ENCODE measurements at places on chromosomes 11 and 22. TPM values are rescaled to one million over a fixed set of nuclear protein-coding genes. Genes with fewer than 3 reads are reported as not detected.

GRCh38 chr22:44025171-44026065 is 1.3 kb downstream of the PARVB start:
- no peak for DNase-seq

VPS26B gene
- total RNA-seq: 40.3 TPM

- DNase-seq: no peak
These were observed 481.8 kb downstream of the BRD1 start for GRCh38 chr22:49345896-49346295.

DNA sequence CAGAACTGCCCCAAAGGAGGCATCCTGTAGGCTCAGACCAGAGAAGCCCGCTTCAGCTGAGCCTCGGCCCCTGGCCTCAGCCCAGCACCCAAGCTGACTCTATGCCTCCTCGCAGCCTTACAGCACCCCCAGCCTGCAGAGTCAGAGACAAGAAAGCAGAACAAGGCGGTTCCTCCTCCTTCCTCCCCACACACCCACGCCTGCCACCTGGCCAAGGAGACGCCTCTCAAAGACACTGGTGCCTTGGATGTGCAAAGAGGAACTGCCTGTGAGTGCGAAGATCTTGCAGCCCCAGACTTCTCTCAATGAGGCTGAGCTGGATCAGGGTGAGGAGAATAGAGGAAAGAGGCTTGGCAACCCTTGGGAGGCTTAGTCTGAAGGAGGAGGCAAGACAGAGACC is 60.2 kb downstream of the PDE2A start:
- no peak for DNase-seq

- no peak for DNase-seq
These were observed 225.7 kb downstream of the CTTN start for GRCh38 chr11:70623906-70624597.

GRCh38 chr22:31983911-31984656 is 39.7 kb downstream of the YWHAH start:
- DNase-seq: no peak

OR2AG1 gene
- total RNA-seq: not detected

CRYAB gene
- total RNA-seq: 0.85 TPM

KRTAP5-8 gene
- total RNA-seq: not detected

SCGB2A2 gene
- not detected for total RNA-seq

- no peak for DNase-seq
These were observed 6.7 kb downstream of the SLC25A18 start for GRCh38 chr22:17569971-17570511.

RBFOX2 gene
- 85.0 TPM for total RNA-seq

DNA sequence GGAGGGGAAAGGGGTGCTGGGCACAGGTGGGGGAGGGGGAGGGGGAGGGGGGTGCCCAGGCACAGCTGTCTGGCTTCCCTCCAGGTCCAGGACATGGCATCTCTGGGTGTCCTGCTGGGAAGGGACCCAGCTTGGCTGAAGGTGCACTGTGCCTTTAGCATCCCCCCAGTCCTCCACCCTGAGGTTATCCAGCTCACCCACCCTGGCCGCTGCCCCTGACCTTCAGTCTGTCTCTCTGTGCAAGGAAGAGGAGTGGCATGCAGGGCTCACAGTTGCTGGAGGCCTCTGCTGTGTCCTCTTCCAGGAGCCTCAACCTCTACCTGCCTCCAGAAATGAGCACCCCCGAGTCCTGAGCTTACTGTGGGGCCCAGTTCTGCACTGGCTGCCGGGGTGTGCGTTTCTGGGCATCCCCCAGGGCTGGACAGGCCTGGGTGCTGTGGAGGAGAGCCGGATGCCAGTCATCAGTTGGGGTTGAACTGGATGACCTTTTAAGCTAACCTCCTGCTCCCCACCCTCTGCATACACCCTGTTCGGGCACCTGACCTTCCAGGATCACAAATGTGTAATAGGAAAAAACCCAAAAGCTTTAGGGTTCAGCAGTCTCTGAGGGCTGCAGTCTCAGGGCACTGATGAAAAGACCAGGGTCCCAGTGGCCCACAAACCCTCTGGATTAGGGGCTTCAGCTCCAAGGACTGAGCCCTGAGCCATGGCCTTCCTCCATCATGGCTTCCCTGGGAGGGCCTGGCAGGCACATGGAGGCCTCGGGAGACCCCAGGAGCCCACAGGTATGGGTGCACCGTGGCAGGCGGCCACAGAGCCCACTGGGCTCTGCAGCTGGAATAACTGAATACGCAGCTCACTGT is 9.6 kb upstream of the CTSD start:
- DNase-seq: no peak

GRCh38 chr11:11391796-11392463 is 38.9 kb upstream of the CSNK2A3 start:
- peak; percentile 73 for DNase-seq

- no peak for DNase-seq
These were observed 1.7 kb upstream of the KRTAP5-7 start for GRCh38 chr11:71525188-71525937.

KCNJ1 gene
- 0.03 TPM for total RNA-seq

DNA sequence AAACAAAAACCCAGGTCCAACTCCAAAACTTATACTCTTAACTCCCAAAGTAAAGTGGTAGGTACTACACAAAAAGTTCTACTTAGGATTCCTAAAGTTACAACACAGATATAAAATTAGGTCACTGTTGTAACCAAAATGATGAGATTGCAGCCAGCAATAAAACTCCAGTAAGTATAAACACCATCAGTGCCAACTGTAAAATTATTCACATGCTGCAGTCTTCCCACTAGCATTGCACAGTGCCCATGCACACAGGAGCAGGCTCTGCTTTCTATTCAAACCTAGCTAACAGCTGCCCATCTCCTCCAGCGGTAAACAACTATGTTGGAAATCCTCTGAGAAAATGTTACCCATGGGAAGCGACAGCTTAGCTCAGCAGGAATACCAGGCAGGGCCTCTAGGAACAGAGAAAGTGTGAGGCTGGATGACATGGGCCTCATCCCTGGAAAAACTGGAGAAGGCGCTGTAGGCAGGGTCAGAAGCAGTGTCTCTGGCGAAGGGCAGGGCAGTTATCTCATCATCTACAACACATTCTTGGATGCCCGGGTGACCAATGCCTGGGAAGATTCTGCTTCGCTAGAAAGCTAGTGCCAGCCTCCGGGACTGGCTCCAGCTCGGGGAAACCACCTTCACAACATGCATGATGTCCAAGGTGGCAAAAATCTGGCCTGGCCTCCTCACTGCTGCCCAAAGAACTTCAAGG is 9.1 kb downstream of the CPT1A start:
- DNase-seq: no peak

ANKK1 gene
- total RNA-seq: 1.4 TPM

DNA sequence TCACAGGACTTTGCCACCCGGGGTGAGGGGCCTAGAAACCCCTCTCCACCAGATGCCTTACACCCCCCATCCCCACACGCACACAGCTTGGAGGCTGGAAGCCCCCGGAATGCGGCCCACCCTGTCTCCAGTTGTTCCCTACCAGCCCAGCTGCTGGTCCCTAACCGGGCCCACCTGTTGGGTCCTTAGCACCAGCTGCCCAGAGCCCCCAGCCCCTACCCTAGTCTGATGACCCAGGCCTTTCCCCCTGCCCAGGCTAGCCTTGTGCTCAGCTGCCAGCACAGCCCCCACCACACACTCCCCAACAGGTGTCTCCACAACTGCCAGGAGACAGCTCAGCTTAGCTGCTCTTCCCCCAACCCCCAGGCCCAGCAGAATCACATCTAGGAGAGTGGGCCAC is 67.1 kb downstream of the CDKN1C start:
- no peak for DNase-seq

- no peak for DNase-seq
These were observed 56.3 kb downstream of the KREMEN1 start for GRCh38 chr22:29128891-29129807.

OR10A2 gene
- total RNA-seq: not detected

DNA sequence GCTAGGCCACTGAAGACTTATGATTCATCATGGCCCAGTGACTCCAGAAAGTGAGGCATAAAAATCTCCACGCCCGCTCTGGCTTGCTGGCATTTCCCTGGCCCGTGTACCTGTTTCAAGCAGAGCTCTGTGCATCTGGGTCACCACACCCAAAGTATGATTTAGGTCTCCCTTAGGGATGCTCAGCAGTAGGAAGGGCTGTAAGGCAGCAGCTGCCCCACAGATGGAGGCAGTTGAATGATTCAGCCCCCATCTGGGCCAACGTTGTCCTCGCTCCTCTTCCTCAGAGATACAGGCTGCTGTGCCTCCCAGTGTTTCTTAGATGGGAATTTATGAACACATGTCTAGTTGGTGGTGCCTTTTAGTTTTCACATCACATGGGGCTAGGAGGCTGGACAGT is 21.6 kb downstream of the GPR83 start:
- DNase-seq: no peak

DNA sequence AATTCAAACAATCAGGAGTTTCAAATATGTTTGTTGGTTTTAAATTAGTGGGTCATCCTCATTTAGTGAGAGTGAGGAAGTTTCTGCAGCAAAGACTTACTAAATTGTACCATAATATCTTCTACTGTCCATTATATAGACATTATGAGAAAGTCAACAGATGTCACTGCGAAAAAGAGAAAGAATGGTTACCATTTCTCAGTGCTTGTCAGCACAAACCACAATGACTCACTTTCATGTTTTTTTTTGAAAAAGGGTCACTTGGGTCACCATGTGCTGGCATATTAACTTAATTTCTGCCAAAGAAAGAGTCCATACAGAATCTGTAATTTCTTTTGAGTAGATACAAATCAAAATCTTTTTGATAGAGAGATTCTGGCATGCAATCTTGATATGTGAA is 924.6 kb upstream of the FAT3 start:
- no peak for DNase-seq

ZFP91 gene
- 59.0 TPM for total RNA-seq

FCHSD2 gene
- 15.4 TPM for total RNA-seq

DNA sequence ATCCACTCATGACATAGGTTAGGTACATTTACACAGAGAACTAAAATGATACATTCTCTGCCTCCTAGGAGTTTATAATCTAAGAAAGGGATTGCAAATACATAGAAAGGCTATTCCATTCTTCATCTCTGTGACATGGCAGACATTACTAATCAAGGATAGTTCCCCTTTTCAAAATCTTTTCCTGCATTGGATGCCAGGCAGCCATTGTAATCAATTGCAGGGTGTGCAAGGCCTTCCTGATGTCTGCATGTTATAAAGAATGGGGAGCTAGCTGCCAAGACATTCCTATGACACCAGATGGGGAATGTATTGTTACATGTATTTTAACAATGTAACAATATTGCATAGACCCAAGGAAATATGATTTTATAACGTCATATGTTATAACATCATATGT is 82.0 kb downstream of the KIRREL3 start:
- no peak for DNase-seq

ZFTA gene
- total RNA-seq: 5.4 TPM

- DNase-seq: no peak
These were observed 822.9 kb downstream of the BRD1 start for GRCh38 chr22:49004484-49005399.

GRCh38 chr22:21457023-21457787 is 10.0 kb upstream of the TMEM191C start:
- DNase-seq: no peak

GRCh38 chr11:125948278-125949051 is 2.6 kb downstream of the VSIG10L2 start:
- no peak for DNase-seq

- peak; percentile 62 for DNase-seq
These were observed 156.4 kb upstream of the PITPNB start for GRCh38 chr22:28075358-28075981.

GRCh38 chr11:118882491-118882890 is 1.2 kb upstream of the CXCR5 start:
- no peak for DNase-seq

GRCh38 chr22:45884201-45885062 is 92.5 kb downstream of the WNT7B start:
- DNase-seq: no peak

DNA sequence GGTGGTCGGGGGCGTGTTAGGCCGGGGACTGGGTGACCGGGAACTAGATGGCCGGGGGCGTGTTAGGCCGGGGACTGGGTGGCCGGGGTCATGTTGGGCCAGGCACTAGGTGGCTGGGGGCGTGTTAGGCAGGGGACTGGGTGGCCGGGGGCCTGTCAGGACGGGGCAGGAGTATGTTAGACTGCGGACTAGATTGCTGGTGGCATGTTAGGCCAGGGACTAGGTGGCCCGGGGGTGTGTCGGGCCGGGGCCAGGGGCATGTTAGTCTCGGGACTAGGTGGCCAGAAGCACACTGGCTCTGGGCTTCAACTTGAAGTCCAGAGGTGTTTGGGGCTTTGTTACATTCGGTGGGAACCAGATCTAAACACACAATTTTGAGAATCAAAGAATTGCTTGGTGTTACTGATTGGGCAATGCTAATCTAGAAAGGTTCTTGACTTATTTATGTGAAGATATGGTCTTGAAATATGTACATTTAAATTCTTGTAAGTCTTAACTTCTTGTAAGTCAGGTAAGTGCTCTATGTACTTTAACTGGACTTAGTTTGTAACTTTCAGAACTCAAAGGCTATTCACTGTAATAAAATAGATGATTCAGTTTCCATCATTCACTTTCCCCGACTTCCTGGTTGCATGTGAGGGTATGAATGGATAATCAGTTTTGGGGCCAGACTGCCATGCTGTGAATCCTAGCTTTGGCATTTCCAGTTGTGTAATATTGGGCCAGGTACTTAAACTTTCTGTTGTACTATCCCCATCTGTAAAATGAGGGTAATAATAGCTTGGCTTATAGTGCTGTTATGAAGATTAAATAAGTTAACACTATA is 1.1 kb downstream of the EXT2 start:
- DNase-seq: peak; percentile 81

OR4A16 gene
- total RNA-seq: not detected

DNA sequence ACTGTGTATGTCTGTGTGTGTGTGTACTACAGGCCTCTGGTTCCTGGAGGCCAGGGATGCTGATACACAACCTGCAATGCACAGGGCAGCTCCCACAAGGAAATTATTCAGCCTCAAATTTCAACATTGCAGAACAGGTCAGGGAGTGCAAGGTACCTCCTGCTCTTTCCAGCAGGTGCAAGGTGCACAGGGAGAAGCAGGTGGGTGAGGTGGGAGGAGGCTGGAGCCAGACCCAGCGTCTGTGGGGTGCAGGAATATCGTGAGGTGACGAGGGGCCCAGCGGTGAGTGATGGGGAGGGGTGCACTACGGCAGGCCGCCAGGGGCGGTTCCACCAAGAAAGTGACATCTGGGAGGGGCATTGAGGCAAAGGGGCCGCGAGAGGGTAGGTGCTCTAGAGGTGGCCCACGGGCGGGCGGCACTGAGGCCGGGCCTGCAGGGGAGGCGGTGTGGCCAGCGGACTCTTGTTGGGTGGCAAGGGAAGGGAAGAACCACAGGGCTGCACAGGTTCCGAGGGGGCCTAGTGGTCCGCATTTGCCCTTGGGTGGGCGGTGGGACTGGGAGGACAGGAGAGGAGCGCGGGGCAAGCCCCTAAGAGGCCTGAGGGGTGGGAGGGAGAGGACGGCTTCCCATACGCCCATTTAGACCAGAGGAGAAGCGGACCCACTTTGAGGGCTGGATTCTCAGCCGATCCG is 21.6 kb downstream of the DGCR6L start:
- no peak for DNase-seq

CLP1 gene
- 22.4 TPM for total RNA-seq

GRCh38 chr11:130861283-130861682 is 55.0 kb downstream of the SNX19 start:
- DNase-seq: no peak

OR5I1 gene
- total RNA-seq: not detected

LRRN4CL gene
- 0.41 TPM for total RNA-seq

MAJIN gene
- 0.04 TPM for total RNA-seq

SLC7A4 gene
- 0.11 TPM for total RNA-seq
